Natural killer cell treated with Interleukin-12 subunit alpha and Interleukin-12 subunit beta and Interleukin-15 and Interleukin-18, amount 100 ng/mL, for 72 hours (primary cell): ENCODE measurements at places on chromosomes 6 and 20. TPM values are rescaled to one million over a fixed set of nuclear protein-coding genes. Genes with fewer than 3 reads are reported as not detected.

GRCh38 chr6:102742754-102743356, 1349.3 kb downstream of the GRIK2 start:
- H3K27ac ChIP-seq = no peak overlapping the region
- no peak for DNase-seq
- H3K4me3 ChIP-seq = no peak overlapping the region
- H3K4me1 ChIP-seq = no peaks in the 10 kb centered on the region

SPINT3 gene
- total RNA-seq = not detected

- H3K4me1 ChIP-seq = no peaks in the 10 kb centered on the region
- no peak for DNase-seq
- no peak overlapping the region for H3K27ac ChIP-seq
- H3K27me3 ChIP-seq = peaks cover 16% of the 10 kb centered on the region
- H3K36me3 ChIP-seq = no peaks in the 10 kb centered on the region
These were observed 10.0 kb upstream of the DTNBP1 start for GRCh38 chr6:15672818-15673217.

TMC2 gene
- not detected for total RNA-seq

DNA sequence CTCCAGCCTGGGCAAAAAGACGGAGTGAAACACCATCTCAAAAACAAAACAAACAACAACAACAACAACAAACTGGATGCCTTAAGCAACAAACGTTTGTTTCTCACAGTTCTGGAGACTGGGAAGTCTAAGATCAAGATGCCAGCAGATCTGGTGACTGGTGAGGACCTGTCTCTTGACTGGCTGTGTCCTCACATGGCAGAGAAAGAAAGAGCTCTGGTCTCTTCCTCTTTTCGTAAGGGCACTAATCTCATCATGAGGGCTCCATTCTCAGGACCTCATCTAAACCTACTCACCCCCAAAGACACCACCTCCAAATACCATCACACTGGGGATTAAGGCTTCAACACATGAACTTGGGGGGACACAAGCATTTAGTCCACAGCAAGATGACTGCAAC, 13.5 kb upstream of the GFOD1 start:
- no peaks in the 10 kb centered on the region for H3K36me3 ChIP-seq
- H3K4me1 ChIP-seq = no peaks in the 10 kb centered on the region
- H3K4me3 ChIP-seq = no peak overlapping the region
- no peaks in the 10 kb centered on the region for H3K27me3 ChIP-seq
- no peak for DNase-seq
- H3K27ac ChIP-seq = no peak overlapping the region

PKHD1 gene
- total RNA-seq = not detected

DNA sequence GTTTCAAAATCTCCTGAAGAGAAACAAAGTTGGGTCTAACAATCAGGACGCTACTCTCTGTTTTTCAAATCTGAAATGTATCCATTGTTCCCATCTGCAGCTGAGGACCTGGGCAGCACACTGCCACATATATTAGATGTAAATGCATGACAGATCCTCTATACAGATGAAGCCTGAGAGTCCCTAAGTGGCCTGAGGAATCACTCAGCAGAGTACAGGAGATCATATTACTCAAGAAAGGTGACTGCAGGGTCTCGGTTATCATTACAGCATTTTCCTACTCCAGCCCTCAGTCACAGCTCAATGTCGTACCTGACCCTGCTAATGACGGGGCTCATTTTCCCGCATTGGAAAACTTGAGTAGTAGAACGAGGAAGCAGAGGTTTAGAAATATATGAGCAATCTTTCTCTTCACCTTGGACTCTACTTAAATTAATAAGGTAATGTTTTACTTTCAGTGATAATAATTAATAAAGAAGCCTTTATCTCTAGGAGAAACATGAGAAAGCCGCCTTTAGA, 256.2 kb upstream of the IRAK1BP1 start:
- H3K27me3 ChIP-seq = no peaks in the 10 kb centered on the region
- no peak for DNase-seq
- no peaks in the 10 kb centered on the region for H3K4me1 ChIP-seq

SNAI1 gene
- 1.3 TPM for total RNA-seq

DNA sequence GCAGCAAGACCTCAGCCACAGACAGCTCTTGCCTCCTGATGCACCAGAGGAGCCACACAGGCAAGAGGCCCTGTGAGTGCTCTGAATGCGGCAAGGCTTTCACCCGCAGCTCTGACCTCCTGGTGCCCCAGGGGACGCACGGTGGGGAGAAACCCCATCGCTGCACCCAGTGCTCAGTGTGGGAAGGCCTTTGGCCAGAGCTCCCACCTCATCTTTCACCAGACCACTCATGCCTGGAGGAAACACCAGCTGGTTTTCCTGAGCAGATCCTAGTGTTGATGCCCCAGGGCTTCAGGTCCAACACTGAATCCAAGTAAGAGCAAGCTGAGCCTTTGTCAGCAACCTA, 37.0 kb upstream of the XRN2 start:
- peaks cover 20% of the 10 kb centered on the region for H3K27me3 ChIP-seq
- H3K36me3 ChIP-seq = no peaks in the 10 kb centered on the region
- H3K27ac ChIP-seq = no peak overlapping the region
- H3K4me1 ChIP-seq = no peaks in the 10 kb centered on the region
- H3K4me3 ChIP-seq = no peak overlapping the region
- no peak for DNase-seq

CEBPB gene
- 167 TPM for total RNA-seq
